ENCODE measurements at places on chromosomes 5 and 9.

GRCh38 chr9:124790801-124791505 is 14.0 kb downstream of the OLFML2A start:
- DNase-seq: no peak

- DNase-seq: no peak
Measured at GRCh38 chr9:85688361-85688760, 53.4 kb downstream of the AGTPBP1 start.

DNA sequence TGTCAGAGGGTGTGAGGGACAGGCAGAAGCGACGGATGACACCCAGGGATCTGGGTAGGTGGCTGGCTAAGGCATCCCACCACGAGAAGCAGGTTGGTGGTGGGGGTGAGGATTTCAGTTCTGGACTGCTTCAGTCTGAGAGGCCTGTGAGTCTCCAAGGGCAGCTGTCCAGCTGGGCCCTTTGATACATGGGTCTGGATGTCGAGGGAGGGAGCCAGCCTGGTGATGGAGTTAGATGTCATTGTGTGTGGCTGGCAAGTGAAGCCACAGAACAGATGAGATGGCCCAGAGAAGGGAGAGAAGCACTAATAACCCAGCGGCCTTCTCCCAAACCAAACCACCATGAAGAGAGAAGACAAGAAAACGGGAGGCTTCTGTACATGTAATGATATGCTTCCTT is 11.1 kb downstream of the MED27 start:
- no peak for DNase-seq

- DNase-seq: no peak
Measured at GRCh38 chr5:15472116-15472515, 27.9 kb upstream of the FBXL7 start.

GRCh38 chr9:97628668-97629067 is 4.5 kb downstream of the TSTD2 start:
- no peak for DNase-seq

- no peak for DNase-seq
Measured at GRCh38 chr9:4422495-4422894, 67.8 kb upstream of the SLC1A1 start.

DNA sequence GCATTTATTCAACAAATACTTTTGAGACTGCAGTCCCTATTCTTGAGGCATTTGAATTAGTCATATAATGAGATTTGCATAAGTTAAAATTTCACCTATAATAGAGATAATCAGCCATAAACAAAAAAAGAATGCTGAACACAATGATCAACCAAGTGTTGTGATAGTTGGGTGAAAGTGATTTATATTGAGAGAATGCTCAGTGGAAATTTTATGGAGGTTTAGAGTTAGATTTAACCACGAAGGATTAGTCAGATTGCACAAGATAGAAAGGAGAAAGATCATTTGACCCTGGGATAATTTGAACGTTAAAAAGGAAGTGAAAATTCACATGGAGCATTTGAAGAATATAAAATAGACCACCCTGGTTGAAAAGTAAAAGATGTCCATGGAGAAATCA is 356.2 kb downstream of the NPR3 start:
- DNase-seq: no peak

DNA sequence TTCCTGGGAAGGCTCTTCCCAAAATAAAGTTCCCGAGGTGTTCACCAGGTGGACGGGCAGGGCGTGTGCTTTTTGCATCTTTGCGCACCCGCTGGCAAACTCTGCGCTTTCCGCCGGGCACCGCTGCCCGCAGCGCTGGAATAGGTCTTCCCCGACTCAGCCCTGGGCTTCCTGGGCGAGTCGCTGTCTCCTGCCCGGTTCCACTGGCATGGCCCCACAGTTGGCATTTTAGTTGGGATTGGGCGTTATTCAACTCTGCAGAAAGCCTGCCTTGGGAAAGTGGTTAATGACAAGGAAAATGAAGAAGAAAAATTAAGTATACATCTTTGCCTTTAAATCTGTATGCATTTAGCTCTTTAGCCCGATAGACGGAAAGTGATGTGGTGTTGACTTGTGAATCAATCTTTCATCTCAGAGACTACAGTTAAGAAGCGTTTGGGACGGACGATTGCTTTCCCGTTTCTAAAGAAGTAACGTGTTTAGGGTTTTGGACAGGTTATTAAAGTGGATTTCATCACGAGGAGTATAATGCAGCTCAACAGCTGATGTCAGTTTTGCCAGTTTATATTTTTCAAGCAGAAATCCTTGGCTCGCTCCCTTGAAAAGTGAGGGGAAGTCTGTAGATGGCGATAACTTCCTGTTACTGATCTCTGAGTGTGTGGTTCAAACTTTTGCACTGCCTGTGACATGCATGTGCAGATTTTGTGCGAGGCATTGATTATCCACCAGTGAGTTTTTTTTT is 946 bp downstream of the ADCY2 start:
- peak; percentile 46 for DNase-seq

Data from NCI-H1417 treated with DMSO at 0.1 percent for 48 hours (cell line).